Activated T-cell treated with anti-CD3 and anti-CD28 coated beads, Interleukin-2, amount 50 U/mL, for 24 hours (primary cell): ENCODE measurements at places on chromosomes 1 and 21.

DNA sequence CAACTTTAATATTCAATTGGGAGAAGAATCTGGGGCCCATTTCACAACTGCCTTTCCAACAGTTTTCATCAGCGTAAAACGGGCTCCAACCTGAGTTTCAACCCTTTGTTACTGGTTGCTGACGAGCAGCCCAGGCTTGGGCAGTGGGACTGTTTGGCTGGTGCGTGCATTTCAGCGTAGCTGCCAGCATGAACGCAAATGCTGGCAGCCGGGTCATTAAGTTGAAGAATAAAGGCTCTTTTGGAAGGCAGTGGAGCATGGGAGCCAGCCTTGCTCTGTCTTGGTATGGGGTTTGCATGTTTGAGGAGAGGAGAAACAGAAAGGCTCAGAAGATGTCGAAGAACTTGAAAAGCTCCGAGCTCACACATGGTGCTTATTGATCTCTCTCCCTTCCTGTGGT is 40.7 kb downstream of the WDR3 start:
- H3K36me3 ChIP-seq = peaks cover 5% of the 10 kb centered on the region
- no peak overlapping the region for H3K4me3 ChIP-seq
- H3K27ac ChIP-seq = no peak overlapping the region
- peaks cover 9% of the 10 kb centered on the region for H3K27me3 ChIP-seq
- no peaks in the 10 kb centered on the region for H3K4me1 ChIP-seq
- no peak for DNase-seq

DNA sequence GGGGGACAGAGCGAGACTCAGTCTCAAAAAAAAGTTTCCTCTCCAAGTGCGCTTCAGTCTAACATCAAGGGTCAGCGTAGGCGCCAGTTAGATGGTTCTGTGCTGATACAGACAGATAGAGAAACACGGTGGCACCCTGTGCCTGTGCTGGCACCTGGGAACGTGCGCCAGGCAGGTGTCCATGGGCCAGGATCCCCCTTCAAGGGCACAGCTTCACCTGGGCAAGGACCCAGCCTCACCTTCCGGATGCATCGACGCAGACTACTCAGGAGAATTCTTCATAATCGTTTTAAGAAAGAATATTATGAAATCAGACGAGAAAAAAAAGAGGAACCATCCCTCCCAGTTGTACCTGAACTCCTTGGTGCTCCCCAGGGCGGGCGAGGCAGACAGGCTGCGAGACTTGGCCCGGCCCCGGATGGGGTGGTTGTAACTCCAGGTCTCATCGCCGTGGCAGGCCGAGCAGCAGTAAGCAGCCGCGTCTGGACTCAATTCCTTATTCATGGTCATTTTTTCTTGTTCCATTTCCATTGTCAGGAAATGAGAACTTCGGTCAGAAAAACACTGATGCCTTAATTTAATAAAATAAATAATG is 13.3 kb downstream of the NADK start:
- no peaks in the 10 kb centered on the region for H3K27me3 ChIP-seq
- H3K27ac ChIP-seq = no peak overlapping the region
- no peak for DNase-seq

- DNase-seq = no peak
- H3K4me1 ChIP-seq = peaks cover 33% of the 10 kb centered on the region
- H3K36me3 ChIP-seq = no peaks in the 10 kb centered on the region
- no peak overlapping the region for H3K27ac ChIP-seq
- H3K27me3 ChIP-seq = peaks cover 3% of the 10 kb centered on the region
- no peak overlapping the region for H3K4me3 ChIP-seq
Observed at GRCh38 chr1:24204116-24204515, 17.0 kb upstream of the IFNLR1 start.

GRCh38 chr1:36350659-36351226 is 27.3 kb upstream of the EVA1B start:
- no peaks in the 10 kb centered on the region for H3K27me3 ChIP-seq
- H3K36me3 ChIP-seq = peaks cover 82% of the 10 kb centered on the region
- peaks cover 28% of the 10 kb centered on the region for H3K4me1 ChIP-seq
- H3K4me3 ChIP-seq = no peak overlapping the region
- H3K27ac ChIP-seq = peak overlapping the region; percentile 86

DNA sequence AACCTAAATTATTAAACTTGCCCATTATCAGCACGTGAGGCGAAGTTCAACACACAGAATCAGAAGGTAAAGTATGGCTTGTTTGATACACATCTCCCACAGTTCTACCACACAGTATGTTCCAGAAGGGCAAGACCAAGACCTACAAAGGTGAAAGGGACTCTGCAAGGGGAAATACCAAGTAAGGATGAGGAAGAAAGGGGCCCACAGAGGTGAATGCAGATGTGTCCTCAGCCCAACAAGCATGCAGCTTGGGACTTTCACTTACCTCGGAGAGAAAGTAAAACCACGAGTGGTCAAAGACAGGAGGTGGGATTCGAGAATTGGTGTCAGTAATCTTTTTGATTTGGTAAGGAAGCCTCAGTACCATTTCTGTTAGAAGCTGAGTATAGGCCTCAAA is 85.8 kb downstream of the UBR4 start:
- peaks cover 100% of the 10 kb centered on the region for H3K36me3 ChIP-seq
- H3K27ac ChIP-seq = peak overlapping the region; percentile 83
- H3K4me3 ChIP-seq = no peak overlapping the region
- DNase-seq = no peak

DNA sequence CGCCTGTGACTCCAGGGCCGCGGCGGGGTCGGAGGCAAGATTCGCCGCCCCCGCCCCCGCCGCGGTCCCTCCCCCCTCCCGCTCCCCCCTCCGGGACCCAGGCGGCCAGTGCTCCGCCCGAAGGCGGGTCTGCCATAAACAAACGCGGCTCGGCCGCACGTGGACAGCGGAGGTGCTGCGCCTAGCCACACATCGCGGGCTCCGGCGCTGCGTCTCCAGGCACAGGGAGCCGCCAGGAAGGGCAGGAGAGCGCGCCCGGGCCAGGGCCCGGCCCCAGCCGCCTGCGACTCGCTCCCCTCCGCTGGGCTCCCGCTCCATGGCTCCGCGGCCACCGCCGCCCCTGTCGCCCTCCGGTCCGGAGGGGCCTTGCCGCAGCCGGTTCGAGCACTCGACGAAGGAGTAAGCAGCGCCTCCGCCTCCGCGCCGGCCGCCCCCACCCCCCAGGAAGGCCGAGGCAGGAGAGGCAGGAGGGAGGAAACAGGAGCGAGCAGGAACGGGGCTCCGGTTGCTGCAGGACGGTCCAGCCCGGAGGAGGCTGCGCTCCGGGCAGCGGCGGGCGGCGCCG is at the start of gene SIM2:
Gene SIM2, plus strand, starts transcription at position 135 of the 565 bp plus-strand sequence. CDS start 632 bp downstream, outside the sequence.
- H3K36me3 ChIP-seq = no peaks in the 10 kb centered on the region
- H3K4me3 ChIP-seq = peak within 1 kb of the TSS; percentile 57
- H3K27ac ChIP-seq = no peak within 1 kb of the TSS
- peaks cover 84% of the 10 kb centered on the region for H3K27me3 ChIP-seq
- DNase-seq = no peak

DNA sequence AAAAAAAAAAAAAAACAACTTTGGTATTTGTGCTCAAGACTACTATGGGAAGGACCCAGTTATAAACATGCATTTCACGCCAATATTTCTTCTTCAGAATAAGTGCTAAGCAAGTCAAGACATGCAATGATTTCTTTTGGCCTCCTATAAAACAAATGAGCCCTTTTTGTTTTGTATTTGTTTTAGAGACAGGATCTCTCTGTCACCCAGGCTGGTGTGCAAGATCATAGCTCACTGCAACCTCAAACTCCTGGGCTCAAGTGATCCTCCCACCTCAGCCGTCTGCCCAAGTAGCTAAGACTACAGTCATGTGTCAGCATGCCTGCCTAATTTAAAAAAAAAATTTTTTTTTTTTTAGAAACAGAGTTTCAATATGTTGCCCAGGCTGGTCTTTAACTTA is 348.7 kb downstream of the PCP4 start:
- H3K4me3 ChIP-seq = no peak overlapping the region
- no peaks in the 10 kb centered on the region for H3K27me3 ChIP-seq
- H3K27ac ChIP-seq = no peak overlapping the region
- no peak for DNase-seq
- no peaks in the 10 kb centered on the region for H3K36me3 ChIP-seq

DNA sequence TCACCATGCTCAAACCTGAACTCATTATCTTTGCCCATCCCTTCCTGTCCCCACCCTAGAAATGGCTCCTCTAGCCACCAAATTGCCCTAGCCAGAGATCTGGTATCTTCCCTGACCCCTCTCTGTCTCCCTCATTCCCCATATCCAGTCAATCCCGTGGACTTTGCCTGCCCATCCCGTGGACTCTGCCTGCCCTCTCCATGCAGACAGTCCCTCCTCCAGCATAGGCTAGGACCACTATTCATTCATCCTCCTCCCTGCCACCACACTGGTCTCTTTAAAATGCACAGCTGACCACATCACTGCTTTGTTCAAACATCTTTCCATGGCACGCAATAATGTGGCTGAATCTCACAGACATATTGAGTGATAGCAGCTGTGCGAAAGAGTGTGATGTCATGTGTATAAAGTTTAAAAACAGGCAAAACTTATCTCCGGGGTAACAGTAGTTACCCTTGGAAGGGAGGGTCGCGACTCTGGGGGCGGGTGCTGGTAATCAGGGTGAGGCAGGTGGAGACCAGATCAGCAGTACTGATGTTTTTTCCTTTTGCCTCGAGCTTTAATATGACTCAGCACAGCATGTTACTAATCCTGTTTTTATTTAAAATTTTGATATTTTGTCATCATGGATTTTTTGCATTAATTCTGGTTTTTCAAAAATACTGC is 4.8 kb upstream of the SLC2A1 start:
- H3K4me1 ChIP-seq = peaks cover 30% of the 10 kb centered on the region
- no peak overlapping the region for H3K27ac ChIP-seq
- H3K4me3 ChIP-seq = no peak overlapping the region
- H3K27me3 ChIP-seq = peaks cover 2% of the 10 kb centered on the region
- DNase-seq = no peak

GRCh38 chr1:2259668-2260402 is 31.7 kb downstream of the SKI start:
- H3K36me3 ChIP-seq = peaks cover 10% of the 10 kb centered on the region
- H3K4me3 ChIP-seq = no peak overlapping the region
- H3K27ac ChIP-seq = peak overlapping the region; percentile 91

- H3K4me3 ChIP-seq = no peak overlapping the region
- no peaks in the 10 kb centered on the region for H3K4me1 ChIP-seq
- DNase-seq = no peak
- no peaks in the 10 kb centered on the region for H3K36me3 ChIP-seq
Observed at GRCh38 chr21:21383126-21383525, 384.9 kb downstream of the NCAM2 start.

- no peaks in the 10 kb centered on the region for H3K36me3 ChIP-seq
- H3K27ac ChIP-seq = no peak overlapping the region
- H3K4me1 ChIP-seq = peaks cover 46% of the 10 kb centered on the region
- no peak for DNase-seq
- no peak overlapping the region for H3K4me3 ChIP-seq
Observed at GRCh38 chr1:18646786-18647410, 16.3 kb downstream of the PAX7 start.

DNA sequence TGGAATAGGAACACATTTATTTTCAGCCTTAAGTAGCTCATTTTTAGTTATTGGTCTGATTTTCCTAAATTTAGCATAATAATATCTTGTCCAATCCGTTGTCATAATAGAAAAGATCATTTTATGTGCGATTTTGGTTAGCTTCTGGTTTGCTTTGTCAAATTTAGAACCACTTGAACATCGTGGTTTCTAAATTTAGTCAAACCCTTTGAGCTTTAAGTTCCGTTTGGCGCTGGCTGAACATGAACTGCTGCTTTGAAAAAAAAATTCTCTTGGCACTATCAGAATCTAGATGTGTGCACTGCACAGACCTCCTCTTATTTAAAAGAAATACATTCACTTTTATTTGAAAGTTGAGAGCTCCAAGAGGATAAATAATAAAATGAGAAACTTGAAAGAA is 370.6 kb downstream of the PTPRC start:
- peak overlapping the region; percentile 9 for H3K27ac ChIP-seq
- H3K36me3 ChIP-seq = no peaks in the 10 kb centered on the region
- peak overlapping the region; percentile 33 for H3K4me3 ChIP-seq
- H3K4me1 ChIP-seq = peaks cover 29% of the 10 kb centered on the region
- H3K27me3 ChIP-seq = no peaks in the 10 kb centered on the region

DNA sequence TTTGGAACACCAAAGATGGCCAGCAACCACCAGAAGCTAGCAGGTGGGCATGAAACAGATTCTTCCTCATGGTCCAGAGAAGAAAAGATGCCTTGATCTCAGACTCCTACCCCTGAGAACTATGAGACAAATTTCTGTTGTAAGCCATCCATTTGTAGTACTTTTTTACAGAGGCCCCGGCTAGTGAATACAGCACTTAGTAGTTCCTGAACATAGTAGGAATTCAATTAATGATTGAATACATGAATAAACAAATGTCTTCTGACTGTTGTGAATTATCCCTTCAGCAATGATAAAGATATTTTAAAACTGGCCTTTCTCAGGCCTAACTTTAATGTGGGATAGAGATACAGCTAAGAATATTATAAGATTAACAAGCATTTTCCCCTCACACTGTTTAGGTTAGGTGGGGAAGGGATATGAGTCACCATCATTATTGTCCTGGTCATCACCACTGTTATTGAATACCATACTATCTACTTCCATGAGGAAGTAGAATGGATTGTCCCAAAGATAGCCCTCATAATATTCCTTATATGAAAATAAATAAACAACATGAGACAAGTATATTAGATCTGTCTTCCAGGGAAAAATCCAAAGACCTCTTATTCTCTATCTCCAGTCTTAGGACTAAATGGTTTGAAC is 51.4 kb downstream of the ADCY10 start:
- no peaks in the 10 kb centered on the region for H3K36me3 ChIP-seq
- no peak overlapping the region for H3K4me3 ChIP-seq
- H3K4me1 ChIP-seq = no peaks in the 10 kb centered on the region
- H3K27me3 ChIP-seq = no peaks in the 10 kb centered on the region
- no peak overlapping the region for H3K27ac ChIP-seq
- no peak for DNase-seq

- no peak overlapping the region for H3K27ac ChIP-seq
- no peaks in the 10 kb centered on the region for H3K4me1 ChIP-seq
- no peaks in the 10 kb centered on the region for H3K27me3 ChIP-seq
Observed at GRCh38 chr21:26769613-26770188, 75.5 kb downstream of the ADAMTS1 start.

DNA sequence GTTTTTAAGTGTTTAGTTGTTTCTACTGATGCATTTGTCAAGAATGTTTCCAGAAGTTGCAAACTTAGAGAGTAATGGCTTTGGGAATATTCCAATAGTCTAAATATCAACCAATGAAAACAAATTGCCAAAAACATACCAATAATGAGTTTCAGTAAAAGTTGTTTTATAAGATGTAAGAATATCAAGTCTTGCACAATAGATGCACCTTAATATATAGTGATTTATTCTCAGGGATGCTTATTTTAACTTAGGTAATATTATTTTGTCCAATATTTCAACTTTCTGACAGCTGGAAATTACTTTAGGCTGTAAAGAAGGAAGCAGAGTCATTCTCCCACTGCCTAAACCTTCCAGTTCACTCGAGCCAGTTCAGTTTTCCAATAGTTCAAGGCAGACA is 5.4 kb upstream of the NMNAT2 start:
- H3K4me3 ChIP-seq = no peak overlapping the region
- H3K27ac ChIP-seq = no peak overlapping the region
- peaks cover 58% of the 10 kb centered on the region for H3K27me3 ChIP-seq
- no peak for DNase-seq

- DNase-seq = no peak
- no peaks in the 10 kb centered on the region for H3K27me3 ChIP-seq
- peaks cover 89% of the 10 kb centered on the region for H3K36me3 ChIP-seq
- H3K27ac ChIP-seq = no peak overlapping the region
- H3K4me1 ChIP-seq = peaks cover 73% of the 10 kb centered on the region
Observed at GRCh38 chr21:37425001-37425400, 58.4 kb downstream of the DYRK1A start.

GRCh38 chr1:70915258-70916033 is 132.2 kb downstream of the PTGER3 start:
- H3K4me3 ChIP-seq = no peak overlapping the region
- no peaks in the 10 kb centered on the region for H3K4me1 ChIP-seq
- no peaks in the 10 kb centered on the region for H3K27me3 ChIP-seq
- no peaks in the 10 kb centered on the region for H3K36me3 ChIP-seq
